ENCODE measurements at places on chromosomes 3 and 15.

- DNase-seq = no peak
Observed at GRCh38 chr3:55731741-55732140, 244.6 kb upstream of the WNT5A start.

GRCh38 chr3:75015280-75015679 is 400.8 kb upstream of the CNTN3 start:
- no peak for DNase-seq

DNA sequence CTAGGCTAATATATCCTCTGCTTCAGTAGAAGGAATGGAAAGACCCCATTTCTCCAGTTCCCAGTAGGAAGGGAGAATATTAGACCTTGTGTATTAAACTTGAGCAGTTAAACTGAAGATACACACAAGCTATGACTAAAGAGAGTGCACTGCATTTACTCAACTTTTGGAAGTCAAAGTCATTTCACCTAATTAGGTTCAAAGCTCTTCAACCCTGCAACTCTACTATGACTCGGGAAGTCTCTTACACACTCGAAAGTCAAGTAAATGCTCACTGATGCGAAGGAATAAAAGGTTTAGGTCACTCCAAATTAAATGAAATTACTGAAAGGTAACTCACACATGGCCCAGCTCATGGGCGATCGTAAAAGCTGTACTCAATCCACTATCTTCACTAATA is 33.8 kb downstream of the ADAMTS9 start:
- no peak for DNase-seq

GRCh38 chr15:68379058-68379758 is 52.8 kb downstream of the ITGA11 start:
- no peak for DNase-seq

- peak; percentile 22 for DNase-seq
Observed at GRCh38 chr3:12224181-12225147, 64.4 kb upstream of the PPARG start.

- no peak for DNase-seq
Observed at GRCh38 chr15:40063563-40064011, 24.6 kb upstream of the SRP14 start.

DNA sequence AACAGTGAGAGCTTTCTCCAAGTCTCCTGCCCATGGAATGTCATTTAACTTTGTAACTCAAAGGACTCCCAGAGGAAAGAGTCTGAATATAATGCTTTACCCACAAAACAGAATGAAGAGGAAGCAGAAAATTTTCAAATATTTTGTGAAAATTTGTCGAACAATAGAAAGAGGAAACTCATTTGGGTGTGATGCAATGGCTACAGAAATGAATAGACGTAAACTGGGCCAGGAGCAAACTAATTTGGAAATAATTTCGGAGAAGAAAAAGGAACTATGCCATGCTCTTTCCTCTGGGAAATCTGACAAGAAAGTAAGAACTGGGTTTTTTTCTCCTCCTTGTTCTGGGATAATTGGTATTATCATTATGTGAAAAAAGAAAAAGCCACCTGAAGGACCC is 11.2 kb upstream of the SUMF1 start:
- no peak for DNase-seq

- peak; percentile 26 for DNase-seq
Observed at GRCh38 chr3:136802481-136802996, 16.4 kb upstream of the SLC35G2 start.

DNA sequence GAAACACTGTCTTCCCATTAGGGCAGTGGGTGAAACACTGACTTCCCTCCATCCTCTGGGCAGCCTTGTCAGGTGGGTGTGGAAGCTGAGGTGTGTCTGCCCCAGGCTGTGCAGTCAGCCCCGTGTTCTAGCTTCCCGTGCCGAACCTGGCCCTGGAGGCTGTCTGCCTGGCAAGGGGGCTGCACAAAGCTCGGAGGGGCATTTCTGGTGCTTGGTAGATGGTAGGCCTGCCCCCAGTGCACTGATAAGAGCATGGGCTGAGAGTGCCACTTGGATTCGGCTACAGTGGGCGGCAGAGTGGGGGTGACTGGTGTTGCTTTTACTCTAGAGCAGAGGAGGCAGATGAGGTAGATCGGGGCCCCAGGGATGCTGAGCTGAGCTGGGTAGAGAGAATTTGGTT is 21.3 kb downstream of the IGF1R start:
- no peak for DNase-seq

DNA sequence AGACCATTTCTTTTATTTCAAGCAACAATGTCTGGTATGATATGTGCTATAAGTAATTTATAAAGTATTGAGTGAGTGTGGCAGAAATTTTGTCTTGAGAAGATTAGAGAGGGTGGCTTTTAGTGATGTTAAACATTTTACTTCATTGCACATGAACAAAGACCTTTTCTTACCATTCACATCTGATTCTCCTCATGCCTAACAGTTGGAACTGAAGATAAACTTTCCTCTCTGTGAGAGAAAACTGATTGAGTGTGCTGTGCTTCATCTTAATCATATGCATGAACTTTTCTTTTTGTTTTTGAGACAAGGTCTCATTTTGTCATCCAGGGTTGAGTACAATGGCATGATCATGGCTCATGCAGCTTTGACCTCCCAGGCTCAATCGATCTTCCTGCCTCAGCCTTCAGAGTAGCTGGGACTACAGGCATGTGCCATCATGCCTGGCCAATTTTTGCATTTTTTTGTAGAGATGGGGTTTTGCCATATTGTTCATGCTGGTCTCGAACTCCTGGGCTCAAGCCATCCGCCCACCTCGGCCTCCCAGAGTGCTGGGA is 377.7 kb upstream of the GOLIM4 start:
- no peak for DNase-seq

- no peak for DNase-seq
Observed at GRCh38 chr3:171313702-171314101, 146.5 kb downstream of the TNIK start.

GRCh38 chr3:127254033-127254644 is 33.7 kb downstream of the PRR20G start:
- DNase-seq = no peak

DNA sequence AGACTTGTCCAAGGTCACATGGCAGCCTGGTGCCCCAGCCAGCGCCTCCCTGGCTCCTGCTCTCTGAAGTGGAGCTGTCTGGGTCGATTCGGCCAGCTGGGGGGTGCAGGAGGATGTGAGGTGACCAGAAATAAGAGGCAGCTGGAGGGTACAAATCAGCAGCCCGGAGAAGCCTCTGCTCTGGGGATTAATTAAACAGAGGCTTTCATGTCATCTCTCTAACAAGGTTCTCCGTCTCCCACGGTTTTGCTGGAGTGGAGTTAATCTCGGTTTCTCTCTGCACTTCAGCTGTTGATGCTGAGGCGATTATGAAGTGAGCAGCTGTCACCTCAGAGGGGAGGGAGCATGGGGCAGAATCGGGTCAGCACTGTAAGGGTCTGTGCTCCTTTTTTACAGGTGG is 236.8 kb downstream of the TLE3 start:
- DNase-seq = no peak

DNA sequence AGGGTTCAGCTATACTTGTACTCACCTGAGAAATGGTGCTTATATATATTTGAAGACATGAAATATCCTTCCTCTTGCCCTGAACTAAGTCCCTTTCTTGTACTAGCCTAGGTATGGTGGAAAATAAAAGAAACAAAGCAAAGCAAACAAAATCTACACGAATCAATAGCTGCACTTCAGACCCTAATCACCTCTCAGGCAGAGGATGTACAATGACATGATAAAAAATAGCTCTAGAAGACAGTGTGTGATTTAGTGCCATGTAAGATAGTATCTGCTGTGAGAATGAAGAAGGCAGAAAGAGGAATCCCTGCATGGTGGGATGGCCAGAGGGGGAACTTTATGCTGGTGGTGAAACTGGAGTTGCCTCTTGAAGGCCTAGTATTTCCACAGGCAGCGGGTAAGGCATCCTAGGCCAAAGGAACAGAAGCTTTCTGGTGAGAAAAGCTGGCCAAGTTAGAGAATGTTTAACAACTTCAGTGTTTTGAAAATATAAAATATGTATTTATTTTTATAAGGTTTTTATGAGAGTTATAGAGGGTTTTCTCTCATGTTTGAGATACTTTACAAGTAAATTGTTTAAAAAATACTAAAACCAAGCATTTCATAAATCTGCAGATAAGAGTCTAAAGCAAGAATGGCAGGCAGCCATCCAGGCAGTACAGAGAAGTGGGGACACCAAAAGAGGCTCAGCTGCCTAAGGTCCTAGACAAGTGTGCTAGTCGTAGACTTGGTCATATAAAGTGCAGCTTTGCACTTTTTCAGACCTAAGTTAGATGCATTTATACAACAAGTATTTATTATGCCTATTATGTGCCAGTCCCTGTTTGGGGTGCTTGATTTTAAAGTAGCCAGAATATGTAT is 14.9 kb downstream of the LEKR1 start:
- no peak for DNase-seq

DNA sequence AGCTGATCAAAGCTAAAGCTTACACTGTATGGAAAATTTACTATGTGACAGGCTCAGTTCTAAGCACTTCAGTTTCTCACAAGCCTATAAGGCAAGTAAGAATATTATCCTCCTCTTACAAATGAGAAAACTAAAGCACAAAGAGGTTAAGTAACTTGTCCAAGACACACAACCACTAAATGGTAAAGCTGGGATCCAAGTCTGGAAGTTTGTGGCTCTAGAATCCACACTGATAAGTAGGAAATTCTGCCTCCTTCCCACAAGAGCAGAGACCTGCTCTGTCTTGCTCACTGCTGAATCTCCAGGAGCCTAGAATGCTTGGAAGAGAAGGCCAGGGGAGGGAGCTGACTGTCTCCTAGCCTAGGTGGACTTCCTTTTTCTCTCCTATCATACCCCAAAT is 60.6 kb downstream of the MAGI1 start:
- no peak for DNase-seq

DNA sequence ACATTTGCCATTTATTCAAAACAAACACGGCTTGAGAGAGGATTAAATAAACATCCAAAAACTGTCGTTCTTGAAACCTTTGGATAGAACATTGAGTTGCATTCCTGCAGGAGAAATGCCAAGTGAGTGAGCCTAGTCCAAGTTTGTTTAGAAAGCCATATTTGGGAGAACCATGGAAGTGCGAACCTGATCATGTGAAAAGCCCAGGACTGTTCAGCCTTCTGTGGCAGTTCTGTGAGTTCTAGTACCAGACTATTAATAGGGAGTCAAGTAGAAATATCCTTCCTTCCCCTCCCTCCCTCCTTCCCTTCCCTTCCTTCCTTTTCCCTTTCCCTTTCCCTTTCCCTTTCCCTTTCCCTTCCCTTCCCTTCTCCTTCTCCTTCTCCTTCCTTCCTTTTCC is 470.4 kb downstream of the LPP start:
- peak; percentile 92 for DNase-seq

- DNase-seq = no peak
Observed at GRCh38 chr3:163126115-163126514, 1629.5 kb downstream of the OTOL1 start.

DNA sequence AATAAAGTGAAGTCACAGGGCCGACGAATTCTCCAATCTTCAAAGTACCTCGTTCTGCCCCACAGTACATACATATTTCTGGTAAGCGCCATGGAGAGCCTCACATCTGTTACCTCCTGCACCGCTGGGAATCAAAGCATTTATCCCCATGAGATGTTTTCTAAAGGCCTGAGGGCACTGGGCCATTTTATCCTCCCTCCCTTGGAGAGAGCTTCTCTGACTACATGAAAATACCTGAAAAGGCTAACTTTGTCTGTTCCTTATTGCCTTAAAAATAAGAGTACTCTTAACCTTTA is 148.1 kb downstream of the RORA start:
- no peak for DNase-seq

- no peak for DNase-seq
Observed at GRCh38 chr15:53522991-53523390, 236.5 kb downstream of the WDR72 start.

GRCh38 chr3:187740421-187741399 is 4.6 kb downstream of the BCL6 start:
- peak; percentile 87 for DNase-seq

GRCh38 chr3:129596194-129597086 is 10.0 kb downstream of the PLXND1 start:
- peak; percentile 98 for DNase-seq

- DNase-seq = no peak
Observed at GRCh38 chr3:160556141-160556540, 9.2 kb downstream of the KPNA4 start.

- no peak for DNase-seq
Observed at GRCh38 chr3:9548991-9549390, 4.6 kb downstream of the LHFPL4 start.

DNA sequence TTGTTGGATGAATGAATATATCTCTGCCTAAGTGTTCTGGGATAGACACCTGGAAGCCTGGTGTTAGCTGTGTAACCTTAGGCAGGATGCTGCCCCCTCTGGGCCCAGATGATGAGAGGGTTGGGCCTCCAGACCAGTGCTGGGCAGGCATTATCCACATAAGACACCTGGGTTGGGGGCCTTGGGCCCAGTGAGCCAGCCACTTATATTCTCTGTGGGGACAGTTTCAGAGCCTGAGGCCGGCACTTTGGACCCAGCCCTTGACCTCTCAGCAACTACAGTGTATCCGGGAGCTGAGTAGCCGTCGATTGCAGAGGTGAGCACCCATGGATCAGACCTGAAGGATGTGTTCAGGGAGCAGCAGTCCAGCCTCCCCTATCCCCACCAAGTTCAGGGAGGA is 2.2 kb downstream of the HEMK1 start:
- no peak for DNase-seq

DNA sequence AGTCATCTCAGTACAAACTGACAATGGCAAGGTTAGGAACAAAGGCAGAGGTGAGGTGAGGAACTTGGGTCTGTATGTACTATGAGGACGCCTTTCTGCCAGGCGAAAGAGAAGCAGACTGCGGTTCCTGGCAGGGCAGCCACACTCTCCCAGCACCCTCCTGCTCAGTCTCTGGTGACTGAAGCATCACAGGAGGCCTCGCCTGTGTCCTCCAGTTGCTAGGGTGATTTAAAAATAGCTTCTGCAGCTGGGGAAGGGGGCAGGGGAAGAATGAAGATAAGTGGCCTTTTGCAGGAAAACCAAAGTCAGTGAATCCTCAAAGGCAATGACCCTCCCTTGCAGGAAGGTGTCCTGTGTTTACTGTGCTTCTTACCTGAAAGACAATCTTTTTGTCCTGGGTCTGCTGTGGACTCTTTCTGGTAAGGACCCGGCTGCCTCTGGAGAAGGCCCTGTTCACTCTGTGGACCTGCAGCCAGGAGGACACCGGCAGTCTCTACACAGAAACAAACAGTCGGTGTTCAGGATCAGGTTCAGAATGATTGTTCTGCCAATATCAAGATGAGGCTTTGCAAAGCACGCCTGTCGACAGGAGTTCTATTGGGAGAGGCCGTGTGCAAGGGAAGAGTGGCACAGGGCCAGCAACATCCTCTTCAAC is 65.7 kb upstream of the DGKG start:
- no peak for DNase-seq

GRCh38 chr3:189625572-189625971 is 5.6 kb upstream of the TP63 start:
- DNase-seq = no peak

DNA sequence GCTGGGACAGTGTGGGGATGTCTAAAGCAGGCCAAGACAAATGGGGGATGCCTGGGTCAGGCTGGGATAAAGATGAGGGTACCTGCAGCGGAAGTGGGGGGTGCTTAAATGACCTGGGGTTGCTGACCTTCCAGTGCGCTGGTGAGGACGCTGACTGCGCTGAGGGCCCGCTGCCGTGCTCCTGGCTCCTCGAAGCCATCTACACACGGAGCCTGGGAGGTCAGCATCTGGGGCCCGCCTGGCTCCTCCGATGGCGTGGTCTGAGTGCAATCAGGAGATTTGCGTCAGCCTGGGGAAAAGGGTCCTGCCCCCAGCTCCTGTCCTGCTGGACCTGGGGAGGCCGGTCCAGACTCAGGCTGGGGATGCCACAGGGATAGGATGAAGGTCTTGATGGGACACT is 50.7 kb downstream of the SCN5A start:
- no peak for DNase-seq

- no peak for DNase-seq
Observed at GRCh38 chr3:18725668-18726407, 300.7 kb upstream of the SATB1 start.

- peak; percentile 14 for DNase-seq
Observed at GRCh38 chr15:52037889-52038505, 19.0 kb downstream of the MAPK6 start.
